ENCODE measurements at places on chromosomes 3 and 15.

GRCh38 chr3:143671626-143672025 lies 176.6 kb downstream of the SLC9A9 start:
- DNase-seq = no peak

DNA sequence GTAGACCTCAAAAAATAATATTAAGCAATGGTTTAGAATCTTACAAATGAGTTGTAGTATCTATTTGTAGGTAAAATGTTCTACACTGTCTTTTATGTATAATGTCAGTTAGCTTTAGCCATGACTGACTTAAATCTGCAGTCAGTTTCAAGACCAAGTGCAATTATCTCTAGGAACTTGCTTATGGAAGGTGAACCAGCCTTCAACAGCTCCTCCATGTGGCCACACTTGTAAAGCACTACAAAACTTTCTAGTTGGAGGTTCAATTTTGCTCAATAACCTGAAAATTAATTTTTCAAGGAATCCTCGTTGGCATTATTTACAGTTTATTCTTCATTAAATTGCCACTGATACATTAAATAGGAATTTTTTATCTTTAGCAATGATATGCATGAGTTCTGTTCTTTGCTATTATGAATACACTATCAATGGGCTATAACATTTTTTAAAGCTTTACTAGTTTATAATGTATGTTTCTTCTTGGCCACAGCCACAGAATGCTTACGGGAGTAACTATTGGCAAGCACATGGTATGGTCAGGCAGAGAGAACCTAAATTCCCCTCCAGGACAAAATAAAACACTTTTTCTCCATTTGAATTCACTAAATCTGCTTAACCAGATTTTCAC lies 315.3 kb upstream of the UBE2E2 start:
- DNase-seq = no peak

DNA sequence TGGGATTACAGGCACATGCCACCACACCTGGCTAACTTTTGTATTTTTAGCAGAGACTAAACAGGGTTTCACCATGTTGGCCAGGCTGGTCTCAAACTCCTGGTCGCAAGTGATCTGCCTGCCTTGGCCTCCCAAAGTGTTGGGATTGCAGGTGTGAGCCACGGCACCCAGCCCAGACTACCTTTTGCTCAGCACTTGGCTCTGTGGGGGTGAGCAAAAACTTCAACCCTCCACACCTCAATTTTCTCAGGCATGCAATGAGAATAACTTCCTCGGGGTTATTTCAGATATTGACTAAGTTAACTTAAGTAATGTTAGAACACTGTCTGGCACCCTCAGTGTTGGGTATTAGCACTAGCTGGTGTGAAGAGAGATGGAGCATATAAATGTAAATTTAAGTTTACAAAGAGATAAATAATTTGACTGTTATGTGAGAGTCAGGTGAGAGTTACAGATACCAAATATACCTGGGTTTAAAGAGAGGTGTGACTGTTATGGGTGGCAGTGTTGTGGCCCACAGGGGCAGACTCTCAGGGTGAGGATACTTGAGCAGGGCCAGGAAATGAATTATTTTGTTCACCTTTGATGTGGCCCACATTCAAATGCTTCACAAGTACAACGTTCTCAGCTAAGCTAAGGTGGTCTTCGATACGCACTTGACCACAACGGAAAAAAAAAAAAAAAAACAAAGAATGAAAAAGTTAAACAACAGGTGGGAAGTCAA lies 29.0 kb downstream of the CPOX start:
- DNase-seq = peak; percentile 67

DNA sequence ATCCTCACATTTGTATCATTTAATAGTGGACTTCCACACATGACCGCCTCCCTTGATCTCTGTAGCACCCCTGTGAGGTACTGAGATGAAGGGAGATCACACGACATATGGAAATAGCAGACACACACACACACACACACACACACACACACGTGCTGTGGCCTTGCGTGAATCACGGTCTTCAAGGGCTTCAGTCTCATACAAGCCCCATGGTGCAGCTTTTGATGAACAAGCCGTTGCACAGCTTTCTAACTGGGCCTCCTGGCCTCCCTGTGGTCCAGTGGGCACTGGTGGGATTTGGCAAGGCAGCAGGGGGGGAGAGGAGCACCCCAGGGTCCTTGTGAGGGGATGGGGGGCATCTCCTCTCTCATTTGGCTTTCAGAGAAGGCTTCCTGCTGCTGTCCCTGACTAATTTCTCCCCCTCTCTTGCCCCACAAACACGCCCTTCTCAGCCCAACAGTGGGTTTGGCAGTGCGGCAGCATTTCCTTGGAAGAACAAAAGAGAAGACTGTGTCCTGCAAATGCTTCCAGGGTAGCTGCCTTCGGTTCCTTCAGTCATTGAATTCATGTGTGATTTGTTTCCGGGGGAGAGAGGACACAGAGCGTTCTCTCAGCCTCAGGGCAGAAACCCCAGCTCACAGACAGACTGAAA lies 98.7 kb downstream of the SMAD6 start:
- DNase-seq = no peak

DNA sequence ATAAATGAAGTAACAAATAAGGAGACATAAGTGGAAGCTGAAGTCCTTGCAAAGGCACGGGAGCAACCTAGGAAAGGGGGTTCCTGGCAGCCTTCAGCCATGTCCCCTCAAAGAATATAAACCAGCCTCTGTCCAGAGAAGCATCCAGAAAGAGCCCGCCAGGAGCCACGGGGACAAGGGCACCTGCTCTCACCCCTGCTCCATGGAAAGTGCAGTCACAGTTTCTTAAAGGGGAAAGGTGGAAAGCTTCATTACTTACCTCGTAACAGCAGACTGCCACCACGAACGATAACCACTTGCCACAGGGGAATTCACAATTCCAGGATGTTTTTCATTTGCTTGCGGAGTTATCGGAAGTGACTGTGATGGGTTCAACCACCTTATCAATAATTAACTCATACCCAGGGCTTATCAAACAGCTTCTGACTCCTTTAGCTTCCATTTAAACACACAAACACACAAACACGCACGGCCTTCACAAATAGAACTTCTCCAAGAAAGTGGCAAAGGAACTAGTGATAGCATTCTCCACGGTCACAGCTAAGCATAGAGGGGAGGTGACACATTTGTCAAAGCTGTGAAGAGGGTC lies 134.2 kb upstream of the IGF1R start:
- no peak for DNase-seq

- DNase-seq = no peak
Observed at GRCh38 chr3:440826-441225, 244.3 kb downstream of the CHL1 start.

- DNase-seq = no peak
Observed at GRCh38 chr15:81498294-81498693, 124.3 kb upstream of the TMC3 start.

DNA sequence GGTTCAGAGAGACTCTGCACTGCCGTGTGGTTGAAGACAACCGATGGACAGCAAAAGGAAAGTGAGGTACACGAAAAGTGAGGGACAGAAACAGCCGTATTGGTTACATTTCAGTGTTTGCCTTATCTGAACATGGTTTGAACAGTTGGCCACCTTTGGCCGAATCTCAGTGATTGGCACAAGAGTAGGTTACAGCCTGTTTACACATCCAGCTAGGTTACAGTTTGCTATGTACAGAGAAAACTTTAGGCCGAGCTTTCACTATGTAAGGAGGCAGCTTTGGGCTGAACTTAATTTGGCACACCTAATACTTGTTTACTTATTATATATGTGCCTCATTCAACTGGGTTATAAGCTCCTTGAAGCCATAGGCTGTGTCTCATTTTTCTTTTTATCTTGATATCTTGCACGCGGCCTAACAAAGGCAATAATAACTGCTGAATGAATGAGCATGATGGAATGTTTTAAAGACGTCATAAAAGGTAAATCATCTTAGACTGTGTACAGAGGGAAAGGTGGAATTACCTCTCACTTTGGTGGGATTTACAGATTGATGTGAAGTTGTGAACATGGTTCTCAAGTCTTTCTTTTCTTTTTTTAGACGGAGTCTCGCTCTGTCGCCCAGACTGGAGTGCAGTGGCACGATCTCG lies 17.2 kb upstream of the GREM1 start:
- DNase-seq = no peak

DNA sequence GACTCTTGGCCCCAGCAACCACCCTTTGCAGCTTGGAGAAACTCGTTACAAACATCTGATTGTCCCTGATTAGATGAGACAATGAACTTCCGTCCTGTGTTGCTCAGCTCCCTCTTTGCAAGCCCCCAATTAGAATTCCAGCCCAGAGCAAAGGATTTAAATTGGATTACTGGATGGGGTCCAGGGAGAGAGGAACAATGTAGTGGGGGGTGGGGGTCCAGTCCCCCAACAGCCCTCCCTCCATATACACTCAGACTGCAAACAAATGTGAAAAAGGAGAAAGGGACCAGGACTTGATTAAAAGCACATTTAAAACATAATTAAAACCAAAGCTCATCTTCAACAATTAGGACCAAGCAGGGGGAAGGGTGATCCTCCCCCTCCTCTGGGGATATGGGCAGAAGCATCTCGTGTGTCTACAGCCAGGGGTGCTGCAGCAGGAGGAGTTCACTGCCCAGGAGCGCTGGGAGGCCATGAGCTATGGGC lies 71.7 kb upstream of the TMEM115 start:
- no peak for DNase-seq

DNA sequence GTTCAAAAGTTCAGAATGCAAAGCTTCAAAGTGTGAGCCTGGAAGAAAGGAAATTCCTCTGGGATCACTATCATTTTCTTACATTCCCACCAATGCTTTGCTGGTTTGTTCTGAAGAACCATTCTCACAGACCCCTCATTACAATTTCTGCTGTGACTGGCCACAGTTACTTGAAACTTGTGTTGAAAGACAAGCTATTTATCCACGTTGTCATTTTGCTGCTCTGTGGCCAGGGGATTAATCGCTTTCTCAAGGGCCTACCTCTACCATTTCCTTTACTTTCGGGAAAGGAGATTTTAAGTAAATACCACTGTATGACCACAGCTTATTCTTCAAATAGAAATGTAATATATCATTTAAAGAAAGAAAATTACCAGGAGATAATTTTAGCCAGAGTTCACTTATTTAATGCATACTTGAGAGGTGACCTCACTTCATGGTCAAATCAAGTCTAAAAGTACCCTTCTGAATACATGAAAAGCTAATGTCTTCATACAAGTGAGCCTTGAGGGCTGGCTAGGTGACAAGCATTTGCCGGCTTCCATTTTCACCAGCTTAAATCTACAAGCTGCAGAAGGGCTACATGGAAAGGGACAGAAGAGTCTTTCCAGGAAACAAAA lies 69.8 kb upstream of the ROBO2 start:
- no peak for DNase-seq

DNA sequence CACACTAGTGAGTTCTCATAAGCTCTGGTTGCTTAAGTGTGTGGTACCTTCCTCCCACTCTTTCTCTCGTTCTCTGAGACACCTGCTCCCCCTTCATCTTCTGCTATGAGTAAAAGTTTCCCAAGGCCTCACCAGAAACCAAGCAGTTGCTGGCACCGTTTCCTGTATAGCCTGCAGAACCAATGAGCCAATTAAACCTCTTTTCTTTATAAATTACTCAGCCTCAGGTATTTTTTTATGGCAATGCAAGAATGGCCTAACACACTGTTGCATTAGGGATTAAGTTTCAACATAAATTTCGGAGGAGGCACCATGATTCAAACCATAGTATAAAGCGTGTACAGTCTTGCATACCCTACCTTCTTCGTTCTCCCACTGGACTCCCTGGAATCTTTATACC lies 252.3 kb upstream of the CHRM5 start:
- DNase-seq = no peak

DNA sequence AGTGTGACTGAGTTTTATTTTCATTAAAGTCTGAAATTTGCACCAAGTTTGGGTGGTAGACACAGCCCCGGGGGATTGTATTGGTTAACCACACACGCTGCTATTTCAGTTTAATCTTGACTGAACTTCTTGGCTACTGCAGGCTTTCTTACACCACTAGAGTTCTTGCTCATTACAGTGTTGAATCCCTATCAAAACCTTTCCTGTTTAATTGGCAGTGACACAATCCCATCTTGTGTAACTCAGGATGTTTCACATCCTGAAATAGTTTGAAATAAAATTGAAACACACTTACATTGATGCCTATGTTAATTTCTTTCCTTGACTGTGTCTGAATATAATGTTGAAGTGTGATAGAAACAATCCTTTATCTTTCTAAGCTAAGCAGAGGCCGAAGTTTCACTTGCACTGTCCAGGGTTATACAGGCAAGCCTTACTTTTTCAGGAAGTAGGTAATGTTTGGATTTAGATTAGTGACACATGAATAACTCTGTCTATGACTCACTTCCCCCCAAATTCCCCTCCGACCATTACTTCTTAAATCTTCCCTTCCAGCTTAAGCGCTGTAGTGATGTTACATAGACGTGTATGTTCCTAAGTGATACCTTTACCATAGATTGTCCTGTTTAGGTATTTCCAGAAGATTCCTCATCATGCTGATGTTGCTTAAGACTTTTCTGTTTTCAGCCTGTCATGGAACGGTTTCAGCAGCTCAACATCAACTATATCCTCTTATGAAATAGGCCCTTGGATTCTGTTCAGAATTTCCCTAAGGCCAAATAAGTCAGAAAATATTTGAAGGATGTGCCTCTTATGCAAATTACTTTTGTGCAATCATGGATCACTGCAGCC lies 16.8 kb downstream of the ATG7 start:
- no peak for DNase-seq

- no peak for DNase-seq
Observed at GRCh38 chr3:70049761-70050160, 50.2 kb downstream of the SAMMSON start.

DNA sequence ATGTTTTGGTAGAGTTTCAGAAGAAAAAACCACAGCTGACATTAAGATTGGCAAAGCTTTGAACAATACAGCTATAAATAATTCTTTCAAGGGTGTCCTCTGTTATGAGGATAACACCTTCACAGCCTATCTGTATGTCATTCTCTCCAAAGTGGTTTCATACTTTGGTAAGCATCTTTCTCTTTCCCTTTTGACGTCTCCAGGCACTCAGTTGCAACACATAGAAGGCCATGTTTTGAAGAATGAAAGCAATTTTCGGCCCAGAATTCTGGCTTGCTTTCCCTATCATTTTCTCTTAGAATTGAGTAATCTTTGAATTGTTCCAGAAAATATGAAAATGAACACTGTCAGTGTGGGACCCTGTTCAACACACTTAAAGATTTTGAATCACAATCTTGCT lies 200.0 kb upstream of the CBLB start:
- peak; percentile 7 for DNase-seq

- no peak for DNase-seq
Observed at GRCh38 chr15:96582473-96582872, 252.0 kb downstream of the NR2F2 start.

- no peak for DNase-seq
Observed at GRCh38 chr3:106339551-106339950, 470.7 kb upstream of the CBLB start.

GRCh38 chr3:126035362-126036050 lies 48.4 kb downstream of the SLC41A3 start:
- no peak for DNase-seq

GRCh38 chr3:164470471-164470870 lies 607.8 kb downstream of the SI start:
- DNase-seq = no peak
